ENCODE measurements at places on chromosomes 12 and 14.

DNA sequence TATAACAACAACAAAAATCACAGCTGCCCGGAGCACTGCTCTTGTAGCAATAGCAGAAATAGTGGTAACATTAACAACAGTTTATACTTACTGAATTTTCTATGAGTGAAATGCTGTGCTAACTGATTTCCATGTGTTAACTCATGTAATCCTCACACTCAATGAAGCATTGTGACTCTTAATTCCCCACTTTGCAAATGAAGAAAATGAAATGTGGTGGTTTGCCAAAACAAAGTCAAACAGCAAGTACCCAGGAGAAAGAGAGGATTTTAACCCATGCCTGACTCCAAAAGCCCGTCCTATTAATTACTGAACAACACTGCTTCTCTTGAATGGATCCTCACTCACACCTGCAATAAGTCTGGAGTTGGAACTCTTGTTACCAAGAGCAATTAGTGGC, 123.5 kb downstream of the MED13L start:
- DNase-seq: no peak

DNA sequence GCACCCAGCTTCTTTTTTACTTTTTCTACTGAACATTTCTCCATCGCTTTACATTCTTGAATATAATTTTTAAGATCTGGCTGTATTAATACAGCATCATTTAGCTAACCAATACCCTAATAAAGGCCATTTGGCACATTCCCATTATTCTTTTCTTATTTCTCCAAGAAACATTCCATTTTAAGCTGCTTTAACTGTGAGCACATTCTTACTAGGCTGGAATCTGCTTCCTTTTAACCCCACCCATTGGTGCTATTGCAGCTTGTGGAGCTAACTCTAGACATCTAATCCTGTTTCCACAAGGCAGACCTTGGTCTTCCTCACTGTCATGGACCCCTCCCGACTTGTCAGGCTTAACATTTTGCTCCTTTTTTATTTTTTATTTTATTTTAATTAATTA, 15.2 kb downstream of the CALM1 start:
- DNase-seq: no peak

- no peak for DNase-seq
These were observed 348 bp upstream of the SSTR1 start for GRCh38 chr14:38207377-38207735.

DNA sequence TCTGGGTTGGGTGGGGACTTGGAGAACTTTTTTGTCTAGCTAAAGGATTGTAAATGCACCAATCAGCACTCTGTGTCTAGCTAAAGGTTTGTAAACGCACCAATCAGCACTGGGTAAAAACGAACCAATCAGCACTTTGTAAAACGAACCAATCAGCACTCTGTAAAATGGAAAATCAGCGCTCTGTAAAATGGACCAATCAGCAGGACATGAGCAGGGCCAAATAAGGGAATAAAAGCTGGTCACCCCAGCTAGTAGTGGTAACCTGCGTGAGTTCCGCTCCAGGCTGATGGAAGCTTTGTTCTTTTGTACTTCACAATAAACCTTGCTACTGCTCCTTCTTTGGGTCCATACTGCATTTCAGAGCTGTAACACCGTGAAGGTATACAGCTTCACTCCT, 1.7 kb upstream of the ACOT2 start:
- DNase-seq: no peak

- DNase-seq: no peak
These were observed 67.3 kb downstream of the DACT1 start for GRCh38 chr14:58705066-58705465.

- DNase-seq: no peak
These were observed 97.6 kb downstream of the HELB start for GRCh38 chr12:66399911-66400306.

DNA sequence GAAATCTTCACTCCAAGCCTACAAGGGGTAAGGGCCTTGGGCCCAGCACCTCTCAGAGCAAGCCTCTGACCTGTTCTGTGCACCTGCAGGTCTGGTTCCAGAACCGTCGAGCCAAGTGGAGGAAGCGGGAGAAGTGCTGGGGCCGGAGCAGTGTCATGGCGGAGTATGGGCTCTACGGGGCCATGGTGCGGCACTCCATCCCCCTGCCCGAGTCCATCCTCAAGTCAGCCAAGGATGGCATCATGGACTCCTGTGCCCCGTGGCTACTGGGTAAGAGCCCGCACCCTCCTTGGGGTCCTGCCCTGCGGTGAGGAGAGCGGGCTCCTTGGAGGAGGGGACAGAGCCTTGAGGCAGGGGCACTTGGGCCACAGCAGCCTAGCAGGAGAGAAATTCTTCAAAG, 20.3 kb downstream of the VSX2 start:
- no peak for DNase-seq

DNA sequence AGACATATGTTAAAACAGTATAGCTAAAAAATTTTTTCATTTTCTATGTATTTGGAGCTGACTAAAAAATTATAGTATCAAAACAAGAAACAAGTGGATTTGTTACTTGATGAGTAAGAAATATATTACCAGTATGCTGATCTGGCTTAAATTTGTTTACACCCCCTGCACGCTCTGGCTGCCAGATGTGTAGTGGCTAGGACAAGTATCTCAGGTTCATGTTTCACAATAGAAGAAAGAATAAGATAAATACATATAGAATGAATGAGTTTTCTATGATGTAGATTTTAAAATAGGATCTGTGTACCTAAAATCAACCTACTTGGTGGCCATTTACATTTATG, 13.1 kb downstream of the NAA30 start:
- DNase-seq: no peak

DNA sequence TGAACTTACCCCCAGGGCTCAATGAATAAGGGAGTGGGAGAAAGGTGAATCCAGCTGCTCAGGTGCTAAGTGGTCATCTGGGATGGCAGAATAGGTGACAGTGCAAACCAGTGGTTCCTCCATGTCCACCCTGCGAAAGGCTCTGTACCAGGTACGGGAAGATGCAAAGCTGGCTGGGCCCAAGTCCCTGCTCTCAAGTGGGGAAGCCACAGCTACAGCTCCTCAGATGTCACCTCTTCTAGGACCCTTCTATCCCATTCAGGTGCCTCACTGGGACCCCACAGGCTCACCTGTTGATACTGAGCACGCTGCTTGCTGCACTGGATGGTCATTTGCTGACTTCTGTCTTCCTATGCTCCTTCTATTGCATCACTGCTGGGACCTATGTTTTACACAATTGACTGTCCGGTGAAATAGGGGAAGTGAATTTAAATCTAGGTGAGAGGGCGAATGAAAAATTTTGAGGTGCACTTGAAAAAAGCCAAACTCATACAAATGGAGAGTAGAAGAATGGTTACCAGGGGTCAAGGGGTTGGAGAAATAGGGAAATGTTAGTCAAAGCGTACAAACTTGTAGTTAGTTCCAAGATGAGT, 20.3 kb upstream of the PPP4R4 start:
- DNase-seq: no peak

GRCh38 chr12:109797905-109798669, 35.1 kb downstream of the TRPV4 start:
- no peak for DNase-seq
